Caco-2 (cell line): ENCODE measurements at places on chromosomes 12 and 14.
A peak's percentile ranks its signal among the peaks of the same experiment; 100 is the strongest.

DNA sequence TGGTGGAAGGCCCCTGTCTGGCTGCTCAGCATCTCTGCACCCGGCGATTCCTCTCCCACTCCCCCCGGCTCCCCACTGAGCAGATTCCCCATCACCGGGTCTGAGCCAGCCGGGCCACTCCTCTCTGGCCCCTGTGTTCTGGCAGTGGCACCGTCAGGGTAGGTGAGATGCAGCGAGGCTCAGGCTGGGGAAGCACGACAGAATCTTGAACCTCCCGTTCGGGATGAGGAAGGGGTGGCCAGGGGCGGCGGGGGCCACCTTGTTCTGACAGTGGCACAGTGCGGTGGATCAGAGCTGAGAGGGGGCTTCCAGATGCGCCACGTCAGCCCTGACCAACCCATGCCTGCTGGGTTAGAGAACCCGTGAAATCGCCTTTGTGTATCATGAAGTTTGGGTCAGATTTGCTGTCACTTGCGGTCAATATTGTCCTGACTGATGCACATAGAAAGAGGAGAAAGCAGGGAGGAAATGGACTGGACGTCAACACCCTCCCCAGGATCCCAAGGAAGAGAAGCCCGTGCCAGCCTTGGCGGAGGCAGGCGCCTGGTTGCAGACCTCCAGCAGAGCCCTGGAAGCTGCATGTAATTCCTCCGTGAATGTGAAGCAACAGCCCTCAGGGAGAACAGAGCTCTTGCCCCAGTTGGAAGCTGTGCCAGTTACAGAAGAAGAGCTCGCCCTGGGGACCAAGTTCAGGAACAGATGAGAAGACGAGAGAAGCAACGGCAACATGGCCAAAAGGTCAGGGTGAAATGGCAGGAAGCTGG, 137.1 kb upstream of the SFSWAP start:
- H3K27ac ChIP-seq = no peak overlapping the region
- DNase-seq = no peak
- H3K36me3 ChIP-seq = no peaks in the 10 kb centered on the region
- H3K4me1 ChIP-seq = no peaks in the 10 kb centered on the region

GRCh38 chr12:26701604-26702215, 131.3 kb downstream of the ITPR2 start:
- H3K27ac ChIP-seq = no peak overlapping the region
- H3K4me1 ChIP-seq = peaks cover 23% of the 10 kb centered on the region
- DNase-seq = no peak
- no peaks in the 10 kb centered on the region for H3K36me3 ChIP-seq

DNA sequence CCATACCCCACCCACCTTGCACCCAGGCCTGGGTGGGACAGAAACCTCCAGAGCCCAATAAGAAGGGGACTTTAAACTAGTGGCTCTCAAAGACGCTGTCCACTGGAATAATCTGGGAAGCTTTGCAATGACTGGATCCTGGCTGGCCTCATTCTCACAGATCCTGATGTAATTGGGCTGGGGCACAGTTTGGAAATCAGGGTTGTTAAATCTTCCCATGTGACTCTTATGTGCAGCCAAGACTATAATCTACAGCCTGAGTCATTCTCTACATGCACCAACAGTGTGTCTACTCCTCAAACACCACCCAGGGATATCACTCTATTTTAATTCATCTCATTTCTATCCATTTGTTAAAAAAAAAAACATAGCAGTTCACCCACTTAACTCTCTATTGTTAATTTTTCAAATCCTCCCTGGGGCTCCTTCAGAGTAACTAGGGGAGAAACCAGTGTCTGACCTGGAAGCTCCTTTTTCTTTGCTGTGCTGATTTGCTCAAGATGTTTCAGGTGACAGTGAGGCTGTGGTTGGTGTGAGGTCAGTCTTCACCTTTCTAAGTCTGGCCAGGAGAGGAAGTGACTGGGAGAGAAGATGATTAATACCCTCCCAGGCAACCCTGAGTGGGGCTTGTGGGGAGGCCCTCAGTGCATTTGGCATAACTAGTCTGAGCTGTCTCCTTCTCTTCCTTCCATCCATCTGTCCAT, 211.6 kb upstream of the SFSWAP start:
- H3K4me1 ChIP-seq = no peaks in the 10 kb centered on the region
- no peaks in the 10 kb centered on the region for H3K27me3 ChIP-seq
- no peak overlapping the region for H3K27ac ChIP-seq

DNA sequence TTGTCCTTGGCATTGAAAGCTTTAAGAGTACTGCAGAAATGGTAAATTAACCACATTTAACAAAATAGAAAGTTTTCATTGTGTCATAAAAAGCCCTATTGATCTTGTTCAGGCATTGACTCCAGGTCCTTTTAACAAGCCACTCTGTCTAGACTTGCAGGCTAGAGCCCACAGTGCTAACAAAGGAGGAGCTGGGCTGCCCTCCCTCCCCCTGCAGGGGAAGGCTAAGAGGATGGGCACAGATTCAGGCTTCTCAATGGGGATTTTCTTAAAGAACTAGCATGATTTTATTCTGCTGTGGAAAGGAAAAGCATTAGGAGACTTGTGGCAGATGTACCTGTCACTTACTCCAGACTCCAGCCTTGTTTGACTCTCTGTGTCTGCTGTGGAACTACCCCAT, 463.6 kb downstream of the NRXN3 start:
- H3K4me1 ChIP-seq = no peaks in the 10 kb centered on the region
- no peaks in the 10 kb centered on the region for H3K27me3 ChIP-seq
- H3K27ac ChIP-seq = no peak overlapping the region

DNA sequence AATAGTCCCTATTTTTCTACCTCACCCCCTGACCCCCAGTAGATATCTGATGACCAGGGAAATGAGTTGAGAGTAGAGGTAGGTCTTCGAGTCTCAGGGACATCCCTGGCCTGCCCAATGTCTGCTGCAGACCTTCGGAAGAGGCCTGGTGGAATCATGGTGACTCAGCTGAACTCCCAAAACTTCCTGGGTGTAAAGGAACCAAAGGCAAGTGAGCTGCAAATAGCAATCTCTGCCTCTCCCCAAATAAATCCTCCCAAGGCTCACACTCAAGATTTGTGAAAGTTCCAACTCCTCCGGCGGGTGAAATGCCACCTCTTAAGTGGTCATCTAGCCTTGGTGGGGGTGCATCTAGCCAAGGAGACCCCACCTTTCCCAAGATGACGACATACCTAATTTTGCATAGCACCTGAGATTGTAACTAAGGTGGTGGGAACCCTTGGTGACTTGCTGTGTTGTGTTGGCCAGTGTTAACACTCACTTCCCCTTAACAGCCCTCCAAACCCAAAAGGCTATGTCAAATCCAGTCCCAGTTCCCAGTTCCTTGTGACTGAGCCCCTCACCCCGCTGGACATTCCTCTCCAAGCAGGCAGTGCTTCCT, 6.3 kb downstream of the ZFP36L1 start:
- H3K27ac ChIP-seq = peak overlapping the region; percentile 83
- DNase-seq = no peak
- H3K4me1 ChIP-seq = peaks cover 84% of the 10 kb centered on the region
- H3K36me3 ChIP-seq = peaks cover 5% of the 10 kb centered on the region

GRCh38 chr12:131452444-131452860, 258.4 kb upstream of the SFSWAP start:
- H3K4me3 ChIP-seq = no peak overlapping the region
- no peaks in the 10 kb centered on the region for H3K4me1 ChIP-seq
- no peaks in the 10 kb centered on the region for H3K36me3 ChIP-seq
- H3K27ac ChIP-seq = no peak overlapping the region
- no peak for DNase-seq
- no peaks in the 10 kb centered on the region for H3K27me3 ChIP-seq

- H3K27ac ChIP-seq = no peak overlapping the region
- no peaks in the 10 kb centered on the region for H3K27me3 ChIP-seq
- H3K4me1 ChIP-seq = peaks cover 5% of the 10 kb centered on the region
- DNase-seq = no peak
These were observed 81.4 kb upstream of the KRAS start for GRCh38 chr12:25332143-25332542.

- peaks cover 9% of the 10 kb centered on the region for H3K4me1 ChIP-seq
- H3K27ac ChIP-seq = no peak overlapping the region
These were observed 120.4 kb downstream of the ETV6 start for GRCh38 chr12:11769723-11770514.

- H3K4me3 ChIP-seq = no peak overlapping the region
- no peaks in the 10 kb centered on the region for H3K36me3 ChIP-seq
- no peak for DNase-seq
- peaks cover 57% of the 10 kb centered on the region for H3K4me1 ChIP-seq
- H3K27ac ChIP-seq = peak overlapping the region; percentile 95
These were observed 5.6 kb downstream of the LRP1 start for GRCh38 chr12:57133916-57134315.

GRCh38 chr12:13036881-13037280, 7.3 kb upstream of the FAM234B start:
- H3K4me3 ChIP-seq = no peak overlapping the region
- 0 out of 2 replicates have a peak, but pooled peaks cover 6% of the 10 kb centered on the region for H3K4me1 ChIP-seq
- H3K27me3 ChIP-seq = no peaks in the 10 kb centered on the region
- no peak overlapping the region for H3K27ac ChIP-seq

DNA sequence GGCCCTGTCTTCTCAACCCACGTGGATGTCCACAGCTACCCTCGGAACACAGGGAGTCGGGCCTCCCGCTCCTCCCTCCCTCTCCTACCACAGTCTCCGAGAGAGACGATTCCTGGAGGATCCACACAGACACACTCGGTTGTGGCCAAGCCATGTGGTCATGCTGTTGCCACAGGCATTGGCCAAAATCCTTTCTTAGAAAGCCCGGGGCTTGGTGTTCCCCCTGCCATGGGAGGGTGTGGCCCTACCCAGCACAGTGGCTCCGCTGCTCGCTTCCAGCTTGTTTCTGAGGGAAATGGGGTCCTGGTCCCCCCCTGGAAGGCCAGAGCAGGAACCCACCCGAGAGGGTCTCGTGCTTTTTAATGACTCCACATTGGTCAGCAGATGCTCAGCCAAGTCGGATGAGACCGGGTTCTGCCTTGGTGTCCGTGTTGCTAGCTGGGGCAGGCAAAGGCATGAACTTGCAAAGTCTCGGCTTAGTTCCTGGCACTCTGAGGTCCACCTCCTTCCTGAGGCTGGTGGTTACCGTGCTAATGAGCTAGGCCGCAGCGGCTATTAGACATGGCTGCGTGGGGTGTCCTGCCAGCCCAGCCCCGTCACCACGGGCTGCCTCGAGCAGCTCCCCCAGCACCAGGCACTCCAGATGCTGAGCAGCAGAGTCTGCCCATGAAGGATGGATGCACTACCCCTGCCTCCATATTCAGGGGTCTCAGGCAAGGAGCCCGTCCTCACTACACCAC, 46.8 kb upstream of the MEG3 start:
- no peaks in the 10 kb centered on the region for H3K27me3 ChIP-seq
- no peaks in the 10 kb centered on the region for H3K36me3 ChIP-seq
- H3K4me3 ChIP-seq = no peak overlapping the region
- no peak overlapping the region for H3K27ac ChIP-seq

DNA sequence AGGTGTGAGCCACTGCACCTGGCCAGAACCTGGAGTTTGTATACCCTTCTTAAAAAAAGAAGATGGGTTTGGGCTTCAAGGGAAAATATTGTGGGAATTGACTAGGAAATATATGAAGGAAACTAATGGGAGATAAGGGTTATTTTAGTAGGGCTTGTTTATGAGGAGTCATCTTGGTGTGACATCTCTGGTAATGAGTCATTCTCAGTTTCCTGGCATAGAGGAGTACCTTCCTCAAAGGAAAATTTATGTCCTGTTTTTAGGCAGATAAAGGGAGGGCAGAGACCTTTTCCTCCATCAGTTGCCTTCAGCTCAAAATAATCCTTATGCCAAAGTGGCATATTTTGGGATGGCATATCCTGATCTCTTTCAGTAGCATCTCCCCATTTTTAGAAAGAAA, 30.6 kb upstream of the NFKBIA start:
- no peak overlapping the region for H3K27ac ChIP-seq
- DNase-seq = no peak
- no peaks in the 10 kb centered on the region for H3K4me1 ChIP-seq
